CD4-positive, CD25-positive, alpha-beta regulatory T cell (primary cell): ENCODE measurements at places on chromosomes 12 and 14. TPM values are rescaled to one million over a fixed set of nuclear protein-coding genes. Genes with fewer than 3 reads are reported as not detected.
A peak's percentile ranks its signal among the peaks of the same experiment; 100 is the strongest.

DNA sequence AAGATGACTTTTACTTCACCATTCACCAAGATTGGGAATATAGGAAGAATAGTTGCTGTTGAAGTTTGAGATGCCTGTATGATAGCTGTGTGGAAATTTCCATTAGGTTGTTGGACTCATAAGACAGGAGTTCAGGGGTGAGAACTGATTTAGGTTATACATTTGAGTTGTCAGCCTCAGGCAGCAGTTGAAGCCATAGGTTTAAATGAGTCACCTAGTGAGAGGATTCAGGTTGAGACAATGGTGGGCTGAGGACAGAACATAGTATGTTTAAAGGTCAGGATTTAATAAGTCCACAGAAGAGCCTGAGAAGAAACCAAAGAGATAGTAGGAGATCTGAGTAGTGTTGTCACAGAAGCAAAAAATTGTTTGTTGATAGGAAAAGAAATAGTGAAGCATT is 63.6 kb upstream of the MON2 start:
- DNase-seq = no peak

- DNase-seq = no peak
Observed at GRCh38 chr14:83128783-83129182, 1595.1 kb upstream of the SEL1L start.

DNA sequence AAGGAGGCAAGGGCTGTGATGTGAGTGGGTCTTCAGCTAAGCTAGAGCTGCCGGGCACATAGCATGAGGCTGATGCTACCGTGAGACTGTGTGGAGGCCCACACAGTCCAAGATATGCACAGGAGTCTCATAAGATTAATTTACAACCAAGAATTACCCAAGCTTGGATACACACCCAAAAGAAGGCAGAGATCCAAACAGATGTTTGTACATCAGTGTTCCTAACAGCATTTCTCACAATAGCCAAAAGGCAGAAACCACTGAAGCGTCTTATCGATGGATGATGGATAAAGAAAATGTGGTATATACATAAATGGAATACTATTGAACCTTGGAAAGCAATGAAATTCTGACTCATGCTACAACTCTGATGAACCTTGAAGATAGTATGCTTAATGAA is 40.8 kb upstream of the RIC8B start:
- no peak for DNase-seq

DNA sequence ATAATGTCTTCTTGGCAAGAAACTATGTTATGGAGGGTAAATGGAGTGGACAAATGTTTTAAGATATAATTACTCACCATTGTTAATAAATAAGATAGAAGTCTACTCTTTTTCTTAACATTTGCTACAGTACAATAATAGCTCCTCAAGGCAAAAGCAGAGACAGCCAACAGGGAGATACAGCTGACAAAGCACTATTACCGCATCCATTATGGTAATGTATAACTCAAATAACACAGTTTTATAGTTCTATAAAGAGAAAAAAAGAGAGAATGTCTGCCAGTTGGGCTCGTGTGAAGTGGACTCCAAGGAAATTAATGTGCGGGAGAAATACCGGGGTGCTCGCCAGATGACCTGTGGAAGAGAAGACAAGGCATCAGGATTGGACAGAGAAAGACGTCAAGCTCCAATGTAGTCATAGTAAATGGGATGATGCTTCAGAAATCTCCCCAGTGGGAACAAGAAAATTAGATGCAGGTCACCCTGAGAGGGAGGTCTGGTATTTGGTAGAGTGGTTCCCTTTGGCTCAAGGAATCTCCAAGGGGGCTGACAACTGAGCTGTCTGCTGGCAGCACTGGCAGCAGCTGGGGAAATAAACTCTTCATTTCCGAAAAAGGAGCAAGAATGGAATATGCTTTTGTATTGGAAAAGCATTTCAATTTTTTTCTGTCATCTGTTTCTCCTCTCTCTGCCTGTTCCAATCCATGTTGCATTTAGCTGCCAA is 343.9 kb downstream of the LRFN5 start:
- no peak for DNase-seq

DNA sequence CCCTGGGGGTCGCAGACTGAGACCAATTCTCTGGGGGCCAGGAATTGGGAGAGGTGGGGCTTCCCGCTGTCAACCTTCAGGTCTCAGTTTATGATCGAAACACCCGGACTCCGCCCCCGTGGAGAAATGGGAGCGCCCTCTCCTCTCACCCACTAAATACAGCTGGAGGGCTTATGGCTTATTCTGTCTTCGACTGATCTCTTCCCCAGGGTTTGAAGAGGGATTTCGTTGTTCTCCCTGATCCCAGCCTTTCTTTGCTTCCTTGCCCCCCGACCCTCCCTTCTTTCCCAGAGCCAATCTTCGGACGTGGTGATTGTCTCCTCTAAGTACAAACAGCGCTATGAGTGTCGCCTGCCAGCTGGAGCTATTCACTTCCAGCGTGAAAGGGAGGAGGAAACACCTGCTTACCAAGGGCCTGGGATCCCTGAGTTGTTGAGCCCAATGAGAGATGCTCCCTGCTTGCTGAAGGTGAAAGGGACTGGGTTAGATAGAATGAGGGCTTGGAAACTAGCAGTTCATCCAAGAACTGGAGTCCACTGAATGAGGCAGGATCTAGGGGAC is 607 bp downstream of the OS9 start:
- DNase-seq = no peak

DNA sequence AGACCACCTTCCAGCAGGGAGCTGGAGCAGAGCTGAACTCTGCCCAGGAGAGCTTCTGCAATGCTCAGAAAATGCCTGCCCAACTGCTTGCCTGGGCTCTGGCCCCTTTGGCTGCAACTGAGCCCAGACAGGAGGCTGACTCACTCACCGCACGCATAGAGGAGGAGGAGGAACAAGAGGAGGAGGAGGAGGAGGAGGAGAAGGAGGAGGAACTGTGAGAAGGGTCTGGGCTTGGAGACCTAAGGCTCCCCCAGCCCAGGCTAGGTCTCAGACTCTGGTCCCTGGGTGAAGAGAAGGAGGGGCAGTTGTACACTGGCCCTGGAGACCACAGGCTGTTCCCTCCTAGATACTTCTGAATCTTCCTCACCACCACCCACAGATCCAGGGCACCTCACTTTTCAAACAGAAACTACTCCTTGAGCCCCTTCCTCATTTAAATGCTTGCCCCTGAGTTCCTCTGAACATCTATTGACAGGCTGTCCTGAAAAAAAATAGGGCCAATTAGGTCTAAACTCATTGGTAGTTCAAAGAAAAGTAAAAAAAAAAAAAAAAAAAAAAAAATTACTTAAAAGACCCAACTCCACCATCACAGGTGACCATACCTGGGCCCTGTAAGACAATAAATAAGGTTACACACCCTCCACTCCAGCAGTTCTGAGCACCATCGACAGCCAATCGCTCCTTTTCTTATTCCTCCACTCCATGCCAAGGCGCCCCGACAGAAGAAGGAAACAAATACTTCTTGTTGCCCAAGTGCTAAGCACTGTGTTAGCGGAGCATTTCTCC is 674 bp downstream of the VDR start:
- DNase-seq = peak; percentile 14

- DNase-seq = no peak
Observed at GRCh38 chr12:56785141-56785865, 22.2 kb downstream of the HSD17B6 start.

- no peak for DNase-seq
Observed at GRCh38 chr12:74145328-74145727, 392.3 kb upstream of the ATXN7L3B start.

DNA sequence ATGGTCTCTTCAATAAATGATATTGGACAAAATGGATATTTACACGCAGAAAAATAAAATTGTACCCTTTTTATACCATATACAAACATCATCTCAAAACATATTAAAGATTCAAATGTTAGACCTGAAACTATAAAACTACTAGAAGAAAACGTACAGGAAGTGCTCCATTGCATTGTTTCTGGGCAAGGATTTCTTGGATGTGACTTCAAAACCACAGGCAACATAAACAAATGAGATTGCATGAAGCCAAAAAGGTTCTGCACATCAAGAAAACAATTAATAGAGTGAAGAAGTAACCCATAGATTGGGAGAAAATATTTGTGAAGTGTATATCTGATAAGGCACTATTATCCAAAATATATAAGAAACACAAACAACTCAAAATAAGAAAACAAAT is 812.4 kb downstream of the NRXN3 start:
- no peak for DNase-seq

DNA sequence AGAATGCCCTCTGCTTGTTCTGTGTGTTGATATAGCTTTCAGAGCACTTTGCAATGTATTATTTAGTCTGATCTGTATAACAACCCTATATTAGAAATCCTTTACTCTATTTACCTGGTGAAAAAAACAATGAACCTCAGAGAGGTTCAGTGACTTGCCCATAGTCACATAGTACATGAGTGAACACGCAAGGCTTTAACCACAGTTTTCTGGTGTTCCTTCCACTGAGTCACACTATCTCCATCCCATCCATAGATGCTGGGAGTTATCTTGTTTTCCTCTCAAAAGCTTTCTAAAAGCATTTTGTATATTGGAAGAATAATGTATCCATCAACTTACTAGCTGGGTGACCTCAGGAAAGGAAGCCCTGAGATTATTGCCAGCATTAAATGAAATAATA is 104.5 kb downstream of the NT5DC3 start:
- no peak for DNase-seq

DNA sequence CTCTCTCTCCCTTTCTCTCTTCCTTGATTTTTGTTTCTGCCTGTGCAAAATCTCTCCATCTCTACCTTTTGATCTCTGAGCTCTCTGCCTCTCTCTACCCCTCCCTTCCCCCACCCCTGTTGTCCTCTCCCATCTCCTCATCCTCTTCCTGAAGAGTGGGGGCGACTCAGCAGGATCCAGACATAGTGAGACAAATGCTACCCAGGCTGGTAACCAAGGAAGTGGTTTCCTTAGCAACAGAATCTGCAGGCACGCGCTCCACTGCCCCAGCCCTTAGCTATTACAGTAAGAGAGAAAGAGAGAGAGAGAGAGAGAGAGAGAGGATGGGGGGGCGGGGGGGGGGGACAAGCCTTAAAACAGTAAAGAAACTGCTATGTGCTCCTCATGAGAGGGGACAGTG is 85.6 kb downstream of the CMKLR1 start:
- peak; percentile 3 for DNase-seq

- DNase-seq = no peak
Observed at GRCh38 chr12:115452751-115453281, 768.8 kb upstream of the TBX3 start.

GRCh38 chr12:15520844-15521243 is 198.5 kb downstream of the PTPRO start:
- DNase-seq = no peak

DNA sequence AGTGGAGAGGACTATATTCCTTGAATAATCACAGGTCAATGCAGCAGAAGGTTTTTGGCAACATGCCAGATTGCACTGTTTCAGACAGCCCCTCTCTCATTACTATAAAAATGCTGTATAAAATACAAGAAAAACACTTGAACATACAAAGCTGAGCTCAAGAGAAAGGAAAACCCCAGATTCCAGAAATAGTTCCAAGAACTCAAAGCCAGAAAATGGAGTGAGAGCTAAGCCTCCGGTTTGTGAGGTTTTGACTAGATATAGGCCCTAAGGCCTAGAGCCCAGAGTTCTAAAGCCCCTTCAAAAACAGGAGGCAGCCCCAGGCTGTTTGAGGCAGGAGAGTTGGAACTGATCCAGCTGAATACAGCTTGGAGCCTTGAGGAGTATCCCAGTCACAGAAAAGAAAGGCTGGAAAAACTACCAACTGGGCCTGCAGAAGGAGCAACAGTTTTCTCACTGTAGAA is 29.4 kb upstream of the ACTN1 start:
- no peak for DNase-seq

DNA sequence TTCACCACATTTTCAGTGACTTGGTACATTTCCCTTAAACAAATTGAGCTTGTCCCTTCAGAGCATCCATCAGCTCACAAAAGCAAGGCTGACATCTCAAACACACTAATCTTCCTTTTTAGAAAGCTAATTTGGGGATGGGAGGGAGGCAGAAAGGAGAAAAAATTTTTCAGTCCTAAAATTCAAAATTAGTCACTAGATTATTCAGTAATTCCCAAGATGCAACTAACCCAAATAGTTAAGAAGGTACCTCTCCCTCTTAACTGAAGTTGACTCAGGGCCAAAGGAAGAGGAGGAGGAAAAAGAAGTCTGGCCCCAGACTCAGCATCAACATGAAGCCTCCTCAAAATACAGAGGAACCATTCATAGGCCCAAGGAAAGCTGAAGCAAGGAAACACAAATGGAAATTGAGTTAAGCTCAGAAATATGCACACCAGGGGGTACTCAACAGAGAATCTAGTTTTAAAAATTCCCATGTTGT is 21.7 kb downstream of the CBX5 start:
- DNase-seq = no peak

GRCh38 chr12:11347810-11348209 is 37.6 kb upstream of the PRB4 start:
- no peak for DNase-seq

DNA sequence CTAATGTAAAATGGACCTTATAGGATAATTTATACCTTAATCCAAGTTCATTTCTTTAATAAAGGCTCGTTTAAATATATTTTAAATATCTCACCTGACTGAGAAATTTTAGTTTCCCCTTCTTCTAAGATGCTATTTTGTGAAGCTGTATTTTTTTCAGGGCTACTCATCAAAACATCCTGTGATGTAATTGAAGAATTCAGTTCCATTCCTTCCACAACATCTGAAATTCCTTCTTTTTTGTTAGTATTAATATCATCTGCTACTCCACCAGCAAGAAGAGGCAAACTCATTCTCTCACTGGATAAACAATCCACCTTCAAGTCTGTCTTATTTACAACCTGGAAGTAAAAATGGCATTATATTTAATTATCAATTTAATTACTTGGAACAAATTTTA is 22.5 kb downstream of the LGALS3 start:
- no peak for DNase-seq

GRCh38 chr12:13581031-13581430 is 384.5 kb downstream of the EMP1 start:
- no peak for DNase-seq

DNA sequence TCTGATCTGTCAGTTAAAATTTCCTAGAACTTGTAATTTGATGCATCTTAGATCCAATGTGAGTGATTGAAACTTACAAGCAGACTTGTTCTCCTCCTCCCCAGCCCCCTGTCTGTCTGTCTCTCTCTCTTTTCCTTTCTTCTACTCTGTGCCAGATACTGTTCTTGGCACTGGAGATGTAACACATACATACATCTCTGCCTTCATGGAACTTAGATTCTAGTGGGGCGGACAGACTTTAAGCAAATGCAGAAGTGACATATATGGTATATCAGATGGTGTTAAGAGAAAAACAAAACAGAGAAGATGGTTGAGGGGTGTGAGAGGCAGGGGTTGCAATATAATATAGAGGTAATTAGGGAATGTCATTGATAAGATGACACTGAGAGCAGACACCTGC is 6.6 kb downstream of the CHST11 start:
- no peak for DNase-seq

Gene KRT80
- not detected for total RNA-seq

Gene LRRC9
- total RNA-seq = not detected

Gene CRIP1
- total RNA-seq = 558 TPM

Gene HHIPL1
- total RNA-seq = not detected

Gene PLA2G1B
- not detected for total RNA-seq

Gene PLEKHD1
- total RNA-seq = 0.25 TPM

Gene BTBD6
- 39.4 TPM for total RNA-seq

Gene BATF
- 50.7 TPM for total RNA-seq

Gene CD4
- total RNA-seq = 224 TPM

Gene RNASE9
- total RNA-seq = not detected

Gene MYH6
- total RNA-seq = not detected

Gene BDKRB2
- not detected for total RNA-seq

Gene GMPR2
- total RNA-seq = 49.0 TPM

Gene POTEG
- not detected for total RNA-seq

Gene TMEM121
- 1.8 TPM for total RNA-seq
